ENCODE measurements at places on chromosomes 3 and 15.

DNA sequence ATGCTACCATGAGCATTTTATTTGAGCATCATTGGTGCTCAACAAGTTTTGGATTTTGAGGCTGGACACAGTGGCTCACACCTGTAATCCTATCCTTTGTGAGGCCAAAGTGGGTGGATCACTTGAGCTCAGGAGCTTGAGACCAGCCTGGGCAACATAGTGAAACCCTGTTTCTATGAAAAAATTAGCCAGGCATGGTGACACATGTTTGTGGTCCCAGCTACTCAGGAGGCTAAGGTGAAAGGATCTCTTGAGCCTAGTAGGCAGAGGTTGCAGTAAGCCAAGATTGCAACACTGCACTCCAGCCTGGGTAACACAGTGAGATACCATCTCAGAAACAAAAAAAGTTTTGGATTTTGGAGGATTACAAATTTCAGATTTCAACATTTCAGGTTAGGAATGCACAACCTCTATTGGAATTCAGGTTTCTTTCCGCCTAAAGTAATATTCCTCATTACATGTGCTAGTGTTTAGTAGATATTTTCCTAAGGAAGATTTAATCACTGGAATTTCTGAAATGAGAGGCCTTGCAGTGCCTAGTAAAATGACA, 27.6 kb downstream of the CNOT10 start:
- DNase-seq: no peak

- no peak for DNase-seq
These were observed 253.3 kb downstream of the TBC1D5 start for GRCh38 chr3:17489139-17489538.

DNA sequence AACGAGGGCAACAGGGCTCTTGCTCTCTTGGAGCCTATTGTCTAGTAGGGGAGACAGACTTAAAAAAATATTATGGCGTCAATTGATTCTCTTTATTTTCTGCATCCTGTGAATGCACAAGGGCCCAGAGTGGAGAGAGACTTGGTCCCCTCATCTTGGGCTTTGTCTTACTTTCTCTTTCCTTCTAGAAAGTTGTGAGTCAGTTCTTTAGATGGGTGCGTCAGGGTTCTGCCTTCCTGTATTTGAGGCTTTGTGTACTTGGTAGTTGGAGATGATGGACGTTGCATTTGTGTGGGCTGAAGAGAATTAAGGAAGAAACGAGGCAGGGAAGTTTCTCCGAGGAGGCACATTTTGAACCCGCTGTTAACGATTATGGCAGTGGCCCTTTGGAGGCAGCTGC, 52.9 kb downstream of the CACNA1D start:
- DNase-seq: no peak

GRCh38 chr3:13338231-13338630, 81.9 kb downstream of the NUP210 start:
- DNase-seq: no peak

DNA sequence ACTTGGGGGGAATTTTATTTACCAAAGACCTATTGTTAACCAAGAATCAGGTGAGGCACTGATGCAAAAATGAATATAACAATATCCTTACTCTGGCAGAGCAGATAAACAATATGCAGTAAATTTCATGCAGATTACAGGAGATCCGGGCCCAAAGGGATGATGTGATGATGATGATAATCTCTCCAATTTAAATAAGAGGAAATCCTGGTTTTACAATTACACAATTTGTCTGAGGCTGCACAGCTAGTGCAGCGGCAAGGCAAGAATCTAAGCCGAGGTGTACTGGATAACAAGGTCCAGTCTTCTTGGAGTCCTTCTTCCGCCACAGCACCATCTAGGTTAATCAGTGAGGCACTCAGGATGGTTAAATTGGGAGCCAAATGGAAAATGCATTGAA, 2.4 kb upstream of the MESD start:
- no peak for DNase-seq

- no peak for DNase-seq
These were observed 214.7 kb downstream of the CHST2 start for GRCh38 chr3:143334231-143334630.

- DNase-seq: no peak
These were observed 44.2 kb upstream of the RNU6-1 start for GRCh38 chr15:67884009-67884408.

- no peak for DNase-seq
These were observed 10.6 kb upstream of the OXSR1 start for GRCh38 chr3:38154625-38155255.

- DNase-seq: peak; percentile 97
These were observed 676 bp downstream of the QRICH1 start for GRCh38 chr3:49092938-49093852.

GRCh38 chr3:115855911-115856310, 232.6 kb downstream of the GAP43 start:
- no peak for DNase-seq

GRCh38 chr15:86203462-86203861, 123.8 kb downstream of the AGBL1 start:
- no peak for DNase-seq

- no peak for DNase-seq
These were observed 10.6 kb upstream of the FSTL1 start for GRCh38 chr3:120461416-120461815.

DNA sequence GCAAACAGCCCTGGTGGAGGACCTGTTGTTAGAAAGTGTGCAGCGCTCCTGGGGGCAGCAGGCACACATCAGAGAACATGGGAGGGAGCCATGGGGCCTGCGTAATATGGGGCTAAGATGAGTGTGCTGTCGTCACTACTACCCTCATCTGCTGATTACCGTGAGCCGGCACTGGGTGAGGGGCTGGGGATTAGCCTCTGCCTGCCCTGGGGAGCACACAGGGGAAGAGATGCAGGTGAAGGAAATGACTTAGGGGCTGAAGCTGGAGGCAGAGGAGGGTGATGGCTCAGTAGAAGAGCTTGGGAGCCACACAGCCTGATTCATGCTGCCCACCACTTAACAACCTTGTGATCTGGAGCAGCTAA, 33.6 kb upstream of the LINGO1 start:
- DNase-seq: no peak

- no peak for DNase-seq
These were observed 77.4 kb downstream of the STAC start for GRCh38 chr3:36457667-36458066.

- no peak for DNase-seq
These were observed 602.1 kb downstream of the VGLL3 start for GRCh38 chr3:86388820-86389219.

GRCh38 chr3:184351511-184352148, 9.8 kb downstream of the CLCN2 start:
- DNase-seq: peak; percentile 58

DNA sequence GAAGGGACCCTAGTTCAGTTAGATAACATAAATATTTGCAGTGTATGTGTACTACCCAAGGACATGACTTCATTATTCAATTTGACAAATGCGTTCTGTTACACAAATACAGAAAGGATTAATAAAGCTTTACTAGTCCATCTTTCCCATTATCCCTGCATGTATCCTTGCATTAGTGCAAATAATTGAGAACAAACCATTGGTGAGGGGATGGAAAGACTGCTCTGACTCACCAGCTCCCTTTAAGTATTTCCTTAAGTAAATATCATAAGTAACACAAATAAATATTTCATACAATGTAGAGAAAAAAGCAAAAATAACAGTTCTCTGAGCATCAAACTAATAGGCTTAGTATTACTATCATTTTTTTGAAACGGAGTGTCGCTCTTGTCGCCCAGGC, 1.9 kb upstream of the GPD1L start:
- DNase-seq: no peak

GRCh38 chr3:12191559-12191958, 32.8 kb upstream of the TIMP4 start:
- no peak for DNase-seq

DNA sequence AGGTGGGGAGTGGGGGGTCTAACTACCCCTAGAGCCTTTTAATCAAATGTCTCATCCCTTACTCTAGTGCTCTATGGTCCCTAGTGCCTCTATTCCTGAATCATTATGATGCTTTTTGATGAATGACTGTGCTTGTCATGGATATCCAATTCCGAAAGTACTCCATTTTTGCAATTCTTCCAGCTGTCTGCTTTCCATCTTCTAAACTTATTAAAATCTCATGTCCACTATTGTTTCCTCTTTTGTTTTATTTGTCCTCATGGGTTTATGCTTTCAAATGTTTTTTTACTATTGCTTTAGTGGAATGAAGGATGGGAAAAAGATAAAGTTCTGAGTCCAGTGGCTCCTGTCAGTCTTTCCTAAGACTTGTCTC, 77.2 kb upstream of the KCNMB2 start:
- no peak for DNase-seq

DNA sequence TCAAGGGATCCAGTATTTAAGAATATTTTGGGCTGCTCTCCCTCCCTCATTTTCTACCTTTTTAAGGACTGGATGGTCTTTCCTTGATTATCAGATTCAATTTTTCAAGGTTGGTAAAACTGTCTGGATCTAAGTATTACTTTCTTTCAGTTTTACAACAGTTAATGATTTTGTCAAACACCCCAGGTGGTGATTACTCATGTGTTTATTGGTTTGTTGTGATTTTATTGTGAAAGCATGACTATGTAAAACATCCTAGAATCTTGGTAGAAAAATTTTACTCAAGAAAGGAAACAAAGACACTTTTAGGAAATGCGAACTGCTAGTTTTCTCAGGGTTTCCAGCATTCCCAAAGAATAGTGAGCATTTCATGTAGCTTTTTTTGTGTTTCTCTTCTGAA, 7.3 kb downstream of the GTF2E1 start:
- DNase-seq: no peak

DNA sequence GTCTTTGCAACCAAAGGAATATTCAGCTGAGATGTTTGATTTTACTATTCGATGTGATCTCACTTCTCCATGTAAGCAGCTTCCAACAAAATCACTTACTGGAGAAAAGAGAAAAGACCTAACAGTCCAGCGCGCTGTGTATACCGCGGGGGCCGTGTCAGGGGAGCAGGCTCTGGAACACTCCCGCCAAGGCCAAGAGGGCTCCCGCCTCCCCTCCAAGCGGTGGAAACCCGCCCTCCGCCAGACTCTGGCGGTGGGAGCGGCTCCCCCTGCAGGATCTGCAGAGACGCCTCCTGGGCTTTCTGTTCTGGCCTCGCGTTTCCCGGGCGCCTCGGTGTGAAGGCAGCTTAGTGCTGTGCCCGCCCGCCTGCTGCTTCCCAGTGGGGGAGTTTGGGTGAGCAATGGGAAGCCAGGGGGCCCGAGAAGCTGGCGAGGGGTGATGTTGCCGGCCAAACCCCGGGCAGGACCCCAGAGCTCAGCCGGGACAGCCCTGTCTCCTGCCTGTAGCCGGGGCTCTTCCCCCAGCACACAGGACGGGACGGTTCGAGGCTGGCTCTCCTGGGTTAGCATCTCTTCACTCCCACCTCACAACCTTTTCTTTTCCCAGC, 36.3 kb downstream of the CHST14 start:
- DNase-seq: peak; percentile 95

GRCh38 chr15:94366781-94367180, 135.4 kb downstream of the MCTP2 start:
- no peak for DNase-seq

DNA sequence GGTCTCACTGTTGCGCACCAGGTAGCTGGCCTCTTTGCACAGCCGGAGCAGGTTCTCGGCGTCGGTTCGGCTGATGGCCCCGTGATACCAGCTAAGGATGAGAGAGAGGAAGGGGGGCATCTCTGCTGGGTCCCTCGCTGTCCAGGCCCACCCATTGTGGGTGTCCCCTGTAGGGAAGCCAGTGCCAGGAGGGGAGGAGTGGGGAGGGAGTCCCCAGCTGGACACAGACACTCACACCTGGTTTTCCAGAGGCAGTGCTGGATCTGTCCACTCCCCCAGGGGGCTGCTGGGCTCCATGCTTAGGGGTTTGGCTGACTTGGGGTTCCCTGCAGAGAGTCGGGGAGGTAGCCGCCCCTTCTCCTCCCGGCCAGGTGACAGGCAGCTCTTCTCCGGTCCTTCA, 15.9 kb downstream of the SHF start:
- DNase-seq: no peak

DNA sequence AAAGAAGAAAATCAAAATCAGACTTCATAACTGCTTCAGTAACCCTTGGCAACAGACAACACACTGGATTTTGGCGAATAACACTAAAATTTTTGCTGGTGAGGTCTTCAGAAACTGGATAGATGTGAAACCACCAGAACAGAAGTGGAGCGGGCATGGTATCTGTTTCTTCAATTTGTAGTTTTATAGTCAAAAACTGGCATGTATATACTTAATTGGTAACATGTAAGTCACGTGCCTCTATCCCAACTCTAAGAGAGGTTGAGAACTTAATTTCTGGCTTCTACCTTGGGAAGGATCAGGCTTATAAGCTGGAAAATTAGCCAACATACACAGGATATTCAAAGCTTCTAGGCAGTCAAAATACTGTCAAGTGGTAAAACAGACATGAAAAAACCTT, 172.6 kb upstream of the CHL1 start:
- DNase-seq: no peak

- no peak for DNase-seq
These were observed 21.9 kb downstream of the FEM1B start for GRCh38 chr15:68299436-68299835.

GRCh38 chr3:135451037-135451785, 514.3 kb upstream of the PPP2R3A start:
- DNase-seq: no peak

GRCh38 chr3:173659972-173660371, 262.4 kb downstream of the NLGN1 start:
- DNase-seq: no peak

DNA sequence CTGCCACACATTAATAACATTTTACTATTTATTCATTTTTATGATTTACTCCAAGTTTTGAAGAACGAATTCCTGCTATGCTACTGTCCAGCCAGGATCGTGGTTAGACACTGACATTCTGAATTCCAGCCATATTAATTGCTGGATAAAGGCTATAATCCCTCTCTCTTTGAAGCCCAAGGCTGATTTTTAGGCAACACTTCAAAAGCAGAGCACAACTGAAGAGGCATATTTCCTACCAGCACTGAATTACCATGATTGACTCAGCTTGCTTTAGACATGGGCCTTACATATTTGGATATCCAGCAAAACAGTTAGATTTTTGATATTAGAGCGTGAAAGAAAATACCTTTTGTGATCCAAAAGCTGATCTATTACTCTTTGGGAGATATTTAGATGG, 205.0 kb downstream of the ZIC1 start:
- DNase-seq: no peak

DNA sequence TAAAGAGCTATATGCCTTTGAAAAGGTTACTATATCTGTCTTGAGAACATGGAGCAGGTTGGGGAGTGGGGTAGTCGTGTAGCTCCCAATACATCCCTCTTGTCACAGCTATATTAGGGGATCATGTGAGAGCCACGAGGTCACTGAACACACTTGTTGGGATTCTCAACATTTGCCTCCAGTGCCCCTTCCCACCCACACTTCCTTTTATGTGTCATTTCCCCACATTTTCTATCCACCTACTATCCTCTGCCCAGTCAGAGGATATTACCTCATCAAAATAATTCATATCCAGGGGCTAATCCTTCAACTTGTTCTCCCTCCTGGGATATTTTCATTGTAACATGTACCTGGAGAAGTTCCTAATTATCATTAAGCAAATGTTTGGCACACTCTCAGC, 85.0 kb downstream of the CYP19A1 start:
- DNase-seq: no peak

GRCh38 chr15:33304924-33305323, 5.8 kb upstream of the RYR3 start:
- no peak for DNase-seq

GRCh38 chr15:38374029-38374428, 79.9 kb upstream of the FAM98B start:
- no peak for DNase-seq
